ENCODE measurements at places on chromosomes 12 and 14.
A peak's percentile ranks its signal among the peaks of the same experiment; 100 is the strongest.

DNA sequence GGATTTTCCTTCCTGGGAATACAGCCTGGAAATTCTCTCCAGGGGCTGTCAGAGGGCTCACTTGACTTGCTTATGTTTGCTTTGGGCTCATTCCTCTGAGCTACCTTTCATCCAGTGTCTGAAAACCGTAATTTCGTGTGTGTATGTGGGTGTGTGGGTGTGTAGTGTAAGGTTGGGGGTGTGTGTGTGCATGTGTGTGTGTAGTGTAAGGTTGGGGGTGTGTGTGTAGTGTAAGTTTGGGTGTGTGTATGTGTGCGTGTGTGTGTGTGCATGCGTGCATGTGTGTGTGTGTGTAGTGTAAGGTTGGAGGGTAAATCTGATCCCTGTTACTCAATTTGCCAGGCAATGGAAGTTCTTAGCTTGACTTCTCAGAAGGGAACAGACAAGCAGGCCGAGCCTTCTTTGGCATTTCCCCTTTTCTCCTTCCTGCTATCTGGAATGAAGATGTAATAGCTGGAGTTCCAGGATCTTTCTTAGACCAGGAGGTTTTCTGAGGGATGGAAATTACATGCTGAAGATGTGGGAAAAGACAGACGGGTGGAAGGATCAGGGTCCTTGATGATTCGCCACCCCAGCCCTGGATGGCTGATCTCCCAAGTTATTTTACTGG is 15.5 kb upstream of the BEGAIN start:
- DNase-seq: no peak

DNA sequence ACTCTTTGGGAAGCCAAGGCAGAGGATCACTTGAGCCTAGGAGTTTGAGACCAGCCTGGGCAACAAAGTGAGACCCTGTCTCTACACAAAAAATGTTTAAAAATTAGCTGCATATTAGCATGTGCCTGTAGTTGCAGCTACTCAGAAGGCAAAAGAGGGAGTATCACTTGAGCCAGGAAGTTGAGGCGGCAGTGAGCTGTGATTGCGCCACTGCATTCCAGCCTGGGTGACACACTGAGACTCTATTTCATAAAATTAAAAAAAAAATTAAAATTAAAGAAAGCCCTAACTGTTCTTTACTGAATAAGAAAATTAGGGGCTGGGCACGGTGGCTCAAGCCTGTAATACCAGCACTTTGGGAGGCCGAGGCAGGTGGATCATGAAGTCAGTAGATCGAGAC is 27.0 kb downstream of the SENP1 start:
- DNase-seq: no peak

DNA sequence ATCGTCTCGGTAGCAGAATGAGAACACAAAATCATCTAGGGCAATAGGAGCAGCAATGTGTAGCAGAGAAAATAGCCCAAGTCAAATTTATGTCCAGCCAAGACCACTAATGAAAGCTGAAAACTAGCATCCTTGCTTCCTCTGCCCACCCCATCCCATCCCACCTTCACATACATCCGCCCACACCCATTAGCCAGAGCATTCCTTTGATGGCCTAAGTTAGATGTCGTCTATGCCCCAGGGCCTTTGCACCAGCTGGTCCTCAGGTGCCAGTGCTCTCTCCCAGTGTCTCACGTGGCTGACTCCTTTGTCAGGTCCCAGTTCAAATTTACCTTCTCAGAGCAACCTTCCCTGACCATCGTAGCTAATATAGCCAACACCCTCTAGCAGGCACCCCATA is 17.8 kb upstream of the PPP2R5C start:
- DNase-seq: no peak

GRCh38 chr14:29724991-29725390 is 202.7 kb downstream of the PRKD1 start:
- peak; percentile 85 for DNase-seq

DNA sequence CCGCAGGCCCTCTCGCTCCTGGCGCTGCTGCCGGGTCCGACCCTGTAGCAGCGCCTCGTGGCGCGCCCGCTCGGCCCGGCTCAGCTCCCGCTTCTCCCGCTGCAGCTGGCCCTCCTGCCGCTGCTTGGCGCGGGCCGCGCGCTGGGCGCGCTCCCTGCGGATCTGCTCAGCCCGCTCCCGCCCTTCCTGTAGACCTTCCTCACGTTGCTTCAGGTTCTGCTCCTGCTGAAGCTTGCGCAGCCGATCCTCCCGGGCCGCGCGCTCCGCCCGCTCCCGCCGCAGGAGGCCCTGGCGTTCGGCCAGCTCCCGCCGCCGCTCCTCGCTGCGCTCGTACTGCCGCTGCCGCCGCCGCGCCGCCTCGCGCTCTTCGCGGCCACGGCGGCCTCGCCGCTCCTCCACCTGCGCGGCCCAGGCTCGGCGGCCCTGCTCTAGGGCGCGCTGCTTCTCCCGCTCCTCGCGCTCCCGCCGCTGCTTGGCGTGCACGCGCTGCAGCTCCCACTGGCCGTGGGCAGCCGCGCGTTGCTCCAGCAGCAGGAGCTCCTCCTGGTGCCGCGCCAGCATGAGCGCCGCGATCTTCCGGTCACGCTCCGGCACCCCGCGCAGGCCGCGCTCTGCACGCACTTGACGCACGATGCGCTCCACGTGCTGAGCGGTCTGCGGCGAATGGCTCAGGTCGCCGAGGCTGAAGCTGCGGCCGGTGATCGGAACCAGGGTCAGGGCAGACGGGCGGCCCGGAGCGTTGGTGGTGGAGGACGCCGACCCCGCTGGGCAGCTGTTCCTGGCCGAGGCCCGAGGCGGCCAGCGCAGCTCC is 2.4 kb downstream of the CCDC177 start:
- DNase-seq: peak; percentile 66

DNA sequence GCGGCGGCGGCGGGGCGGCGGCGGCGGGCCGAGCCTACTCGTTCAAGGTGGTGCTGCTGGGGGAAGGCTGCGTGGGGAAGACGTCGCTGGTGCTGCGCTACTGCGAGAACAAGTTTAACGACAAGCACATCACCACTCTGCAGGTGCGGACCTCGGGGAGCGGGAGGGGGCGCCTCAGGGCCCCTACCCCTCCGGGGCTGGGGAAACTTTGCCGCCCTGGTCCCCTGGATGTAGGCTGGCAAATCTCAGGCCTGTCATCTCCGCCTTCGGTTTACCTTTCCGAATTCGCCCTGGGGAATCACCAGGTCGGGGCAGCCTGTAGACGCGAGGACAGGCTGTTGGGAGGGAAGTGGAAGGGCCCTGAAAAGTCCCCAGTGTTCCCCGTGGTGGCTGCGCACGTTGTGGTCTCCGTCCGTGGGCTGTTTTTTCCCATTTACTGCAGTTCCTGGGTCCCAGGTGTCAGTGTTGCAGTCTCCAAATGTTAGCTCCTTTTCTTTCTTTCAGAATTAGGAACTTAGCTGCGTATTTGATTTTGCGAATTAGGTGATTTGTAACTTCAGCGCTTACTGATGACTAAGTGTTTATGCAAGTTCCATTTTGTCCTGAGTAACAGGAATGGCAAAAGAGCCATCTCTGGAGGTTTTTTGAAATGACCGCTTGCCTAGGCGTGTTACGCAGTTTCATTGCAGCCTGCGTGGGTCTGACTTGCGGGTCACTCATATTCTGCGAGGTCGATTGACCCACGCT is 656 bp downstream of the RAB21 start:
- DNase-seq: no peak

GRCh38 chr14:68486033-68486732 is 306.7 kb downstream of the ZFP36L1 start:
- DNase-seq: no peak

DNA sequence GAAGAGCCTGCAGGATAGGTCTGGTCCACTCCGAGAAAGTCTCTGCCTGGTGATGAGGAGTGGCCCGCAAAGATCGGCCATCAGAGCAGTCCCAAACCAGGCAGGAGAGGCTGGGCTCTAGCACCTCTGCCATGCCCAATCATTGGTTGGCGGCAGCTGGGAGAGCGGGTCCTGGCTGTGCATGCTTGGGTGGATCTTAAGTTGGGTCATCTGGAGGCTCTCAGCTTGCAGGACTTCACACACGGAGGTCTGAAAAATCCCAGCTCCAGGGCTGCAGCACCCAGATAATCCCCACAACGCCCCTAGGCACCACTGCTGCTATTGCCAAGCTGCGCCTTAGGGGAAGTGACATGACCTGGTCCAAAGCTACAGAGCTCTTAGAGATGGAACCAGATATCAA is 766.7 kb upstream of the TBX3 start:
- DNase-seq: no peak

All from NCI-H2029 (cell line).